ENCODE measurements at places on chromosomes 2 and 18.

DNA sequence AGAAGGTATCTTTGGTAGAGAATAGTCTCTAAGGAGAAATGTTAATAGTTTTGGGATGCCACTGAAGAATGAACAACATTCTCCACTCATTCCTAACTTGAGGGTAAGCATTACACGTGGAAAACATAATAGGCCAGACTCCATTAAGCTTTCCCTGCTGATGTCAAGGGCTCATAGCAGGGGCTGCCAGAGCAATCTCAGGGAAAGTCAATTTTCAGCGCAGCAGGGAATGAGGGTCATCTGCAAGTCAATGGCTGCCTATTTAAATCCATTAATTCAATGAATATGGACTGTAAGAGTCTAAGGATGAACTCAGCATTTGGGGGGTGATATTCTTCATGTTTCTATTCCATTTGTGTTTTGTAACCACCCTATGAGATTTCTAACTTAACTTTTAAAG lies 144.2 kb upstream of the ARL4C start:
- no peak for DNase-seq

DNA sequence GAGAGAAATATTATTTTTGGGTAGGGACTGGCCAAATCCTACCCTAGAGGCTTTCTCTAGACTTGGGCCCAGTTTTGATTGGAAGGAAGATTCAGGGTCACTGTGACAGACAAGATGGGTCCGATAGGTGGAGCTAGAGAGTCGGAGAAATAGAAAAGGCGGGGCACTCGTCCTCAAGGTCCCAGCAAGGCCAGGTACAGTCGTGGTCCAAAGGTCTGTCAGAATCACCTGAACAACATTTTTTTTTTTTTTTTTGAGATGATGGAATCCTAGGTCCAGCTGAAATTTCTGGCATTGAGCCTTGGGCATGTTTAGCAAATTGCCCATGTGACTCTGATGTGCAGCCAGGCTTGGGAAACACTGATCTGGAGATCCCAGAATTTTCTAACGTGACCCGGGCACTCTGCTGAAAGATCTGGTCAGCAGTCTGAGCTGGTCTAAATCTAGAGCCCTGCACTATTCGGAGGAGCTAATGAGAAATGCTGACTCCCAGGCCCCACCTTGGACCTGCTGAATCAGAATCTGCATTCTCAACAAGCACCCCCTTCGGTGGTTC lies 23.0 kb upstream of the NTSR2 start:
- peak; percentile 37 for DNase-seq

DNA sequence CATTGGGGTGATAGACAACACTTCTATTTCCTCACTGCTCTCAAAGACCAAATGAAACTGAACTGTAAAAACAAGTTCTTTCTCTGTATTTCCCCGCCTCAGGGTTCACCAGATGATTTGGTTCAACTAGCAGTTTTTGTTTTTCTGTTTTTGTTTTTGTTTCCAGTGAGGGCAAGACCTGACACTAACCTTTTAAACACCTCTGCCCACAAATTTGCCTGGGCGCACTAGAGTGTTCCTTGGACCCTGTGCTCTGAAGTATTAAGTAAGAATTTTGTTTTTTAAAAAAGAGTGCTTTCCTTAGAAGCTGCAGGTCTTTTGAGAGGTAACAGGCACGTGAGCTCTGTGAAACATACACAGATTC lies 92.9 kb downstream of the DYSF start:
- DNase-seq, result no peak

- no peak for DNase-seq
Measured at GRCh38 chr18:6731222-6731596, 1.7 kb downstream of the ARHGAP28 start.

- DNase-seq, result no peak
Measured at GRCh38 chr2:64014628-64015027, 4.6 kb downstream of the VPS54 start.

DNA sequence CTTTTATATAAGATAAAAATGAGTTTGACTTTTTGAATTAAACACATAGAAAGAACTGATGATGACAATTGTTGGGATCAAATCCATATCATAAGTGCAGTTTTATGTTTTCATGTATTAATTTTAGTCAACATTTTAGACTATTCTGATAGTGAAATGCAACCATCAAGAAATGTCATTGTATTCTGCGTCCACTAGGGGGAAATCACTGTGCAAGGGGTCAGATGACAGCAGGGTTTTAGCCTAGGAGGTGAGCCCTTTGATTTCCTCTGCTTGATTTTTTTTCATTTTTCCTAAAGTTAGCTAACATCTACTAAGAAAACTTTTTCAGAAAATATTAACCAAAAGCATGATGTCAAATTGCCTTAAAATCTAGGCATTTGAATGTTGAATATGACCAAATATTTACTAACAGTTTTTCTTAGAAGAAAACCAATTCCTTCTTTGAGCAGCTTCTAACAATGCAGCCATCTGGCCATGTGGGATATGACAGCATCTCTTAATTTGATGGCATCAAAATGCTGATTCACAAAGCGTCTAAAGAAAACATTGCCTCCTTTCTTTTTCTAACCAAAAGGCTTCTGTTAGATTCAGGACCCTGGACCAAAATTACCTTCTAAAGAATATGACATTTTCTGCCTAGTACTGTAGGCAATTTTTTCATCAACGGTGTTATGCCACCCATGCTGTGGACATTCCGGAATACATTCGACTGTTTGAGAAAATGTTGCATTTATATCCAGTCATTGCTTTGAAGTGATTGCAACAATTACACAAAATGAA lies 141.5 kb downstream of the SPHKAP start:
- DNase-seq, result no peak

- no peak for DNase-seq
Measured at GRCh38 chr2:152813351-152813750, 94.9 kb downstream of the ARL6IP6 start.

DNA sequence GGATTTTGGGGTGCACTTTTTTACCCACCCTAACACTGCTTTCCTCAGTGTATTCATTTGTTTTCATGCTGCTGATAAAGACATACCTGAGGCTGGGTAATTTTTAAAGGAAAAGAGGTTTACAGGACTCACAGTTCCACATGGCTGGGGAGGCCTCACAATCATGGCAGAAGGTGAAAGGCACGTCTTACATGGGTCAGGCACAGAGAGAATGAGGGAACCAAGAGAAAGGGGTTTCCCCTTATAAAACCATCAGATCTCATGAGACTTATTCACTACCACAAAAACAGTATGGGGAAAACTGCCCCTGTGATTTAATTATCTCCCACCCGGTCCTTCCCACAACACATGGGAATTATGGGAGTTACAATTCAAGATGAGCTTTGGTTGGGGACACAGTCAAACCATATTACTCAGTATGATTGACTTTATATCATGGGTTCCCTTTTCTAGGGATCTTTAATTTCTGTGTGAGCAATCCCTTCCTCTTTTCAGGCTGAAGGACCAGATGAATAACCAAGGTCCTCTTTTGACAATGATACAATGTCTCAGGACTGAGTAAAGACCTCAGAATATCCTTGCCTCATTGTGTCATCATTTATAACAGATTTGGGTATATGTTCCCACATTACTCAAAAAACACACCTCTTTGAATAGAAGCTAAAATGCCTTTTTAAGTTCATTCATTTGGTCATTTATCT lies 100.1 kb upstream of the TRIB2 start:
- no peak for DNase-seq

- no peak for DNase-seq
Measured at GRCh38 chr2:120403261-120403660, 57.3 kb downstream of the INHBB start.

DNA sequence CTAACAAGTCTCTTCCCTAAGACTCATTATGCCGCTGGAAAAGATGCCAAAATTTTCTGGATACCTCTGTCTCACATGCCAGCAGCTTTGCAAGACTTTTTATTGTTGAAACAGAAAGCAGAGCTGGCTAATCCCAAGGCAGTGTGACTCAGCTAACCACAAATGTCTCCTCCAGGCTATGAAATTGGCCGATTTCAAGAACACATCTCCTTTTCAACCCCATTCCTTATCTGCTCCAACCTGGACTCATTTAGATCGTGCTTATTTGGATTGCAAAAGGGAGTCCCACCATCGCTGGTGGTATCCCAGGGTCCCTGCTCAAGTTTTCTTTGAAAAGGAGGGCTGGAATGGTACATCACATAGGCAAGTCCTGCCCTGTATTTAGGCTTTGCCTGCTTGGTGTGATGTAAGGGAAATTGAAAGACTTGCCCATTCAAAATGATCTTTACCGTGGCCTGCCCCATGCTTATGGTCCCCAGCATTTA lies 26.3 kb downstream of the DHRS9 start:
- no peak for DNase-seq

DNA sequence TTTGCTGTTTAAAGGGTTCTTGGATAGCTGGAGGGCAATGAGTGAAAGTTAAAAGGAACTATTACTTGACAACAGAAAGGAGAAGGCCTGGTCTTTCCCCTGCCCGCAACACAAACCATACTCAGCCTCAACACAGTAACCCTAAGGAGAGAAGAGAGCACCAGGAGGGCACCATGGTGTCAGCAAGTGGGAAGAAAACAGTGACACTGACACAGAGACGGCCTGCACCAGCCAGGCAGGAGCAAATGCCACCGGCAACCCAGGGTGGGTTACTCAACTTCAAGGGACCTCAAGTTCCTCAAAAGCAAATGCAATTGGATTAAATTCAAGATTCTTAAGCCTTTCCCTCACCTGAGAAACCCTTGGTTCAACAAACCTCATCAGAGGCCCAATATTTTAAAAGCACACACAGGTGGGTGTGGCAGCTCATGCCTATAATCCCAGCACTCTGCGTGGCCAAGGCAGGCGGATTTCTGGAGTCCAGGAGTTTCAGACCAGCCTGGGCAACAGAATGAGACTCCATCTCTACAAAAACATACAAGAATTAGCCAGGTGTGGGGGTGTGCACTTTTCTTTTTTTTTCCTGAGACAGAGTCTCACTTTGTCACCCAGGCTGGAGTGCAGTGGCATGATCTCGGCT lies 52.3 kb downstream of the TFCP2L1 start:
- DNase-seq, result no peak

DNA sequence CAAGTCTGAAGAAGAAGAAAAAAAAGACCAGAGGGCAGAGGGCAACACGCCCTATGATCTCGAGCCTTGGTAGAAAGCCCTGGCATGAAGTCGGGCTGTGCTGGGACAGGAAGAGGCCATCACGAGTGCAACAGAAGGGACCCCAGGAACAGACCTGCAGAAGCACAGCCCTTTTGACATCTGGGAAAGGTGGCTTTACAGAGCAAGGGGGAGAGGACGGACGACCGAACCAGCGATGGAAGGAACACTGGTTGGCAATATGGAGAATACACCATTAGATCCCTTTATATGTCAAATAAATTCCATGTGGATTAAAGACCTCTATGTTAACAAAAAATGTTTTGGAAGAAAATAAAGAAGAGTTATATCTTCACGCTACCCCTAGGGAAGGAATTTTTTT lies 10.7 kb downstream of the KIF1A start:
- no peak for DNase-seq

- no peak for DNase-seq
Measured at GRCh38 chr2:159267921-159268320, 18.6 kb downstream of the WDSUB1 start.

DNA sequence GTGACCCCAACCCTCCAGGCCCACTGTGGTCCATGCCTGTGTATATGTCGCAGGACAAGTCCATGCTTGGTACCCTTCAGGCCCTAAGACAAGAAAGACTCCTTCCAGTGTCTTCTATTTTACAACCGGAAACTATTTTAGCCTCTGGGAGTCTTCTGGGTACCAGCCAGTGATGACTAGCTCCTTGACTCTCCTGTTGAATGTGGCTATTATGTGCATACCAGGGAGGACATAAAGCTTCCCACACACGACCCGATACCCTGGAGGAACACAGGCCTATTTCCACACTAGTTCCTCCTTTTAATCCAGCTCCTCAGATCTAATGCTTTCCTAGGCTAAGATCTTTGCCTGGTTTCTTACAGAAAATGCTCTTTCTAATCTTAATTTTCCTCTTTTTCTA lies 178.1 kb downstream of the NCKAP5 start:
- DNase-seq, result no peak

- DNase-seq, result no peak
Measured at GRCh38 chr2:30500699-30501098, 53.7 kb downstream of the LCLAT1 start.

- no peak for DNase-seq
Measured at GRCh38 chr2:120787822-120788700, 52.4 kb downstream of the GLI2 start.

GRCh38 chr2:85452237-85452636 lies 33.7 kb downstream of the SH2D6 start:
- DNase-seq, result no peak

DNA sequence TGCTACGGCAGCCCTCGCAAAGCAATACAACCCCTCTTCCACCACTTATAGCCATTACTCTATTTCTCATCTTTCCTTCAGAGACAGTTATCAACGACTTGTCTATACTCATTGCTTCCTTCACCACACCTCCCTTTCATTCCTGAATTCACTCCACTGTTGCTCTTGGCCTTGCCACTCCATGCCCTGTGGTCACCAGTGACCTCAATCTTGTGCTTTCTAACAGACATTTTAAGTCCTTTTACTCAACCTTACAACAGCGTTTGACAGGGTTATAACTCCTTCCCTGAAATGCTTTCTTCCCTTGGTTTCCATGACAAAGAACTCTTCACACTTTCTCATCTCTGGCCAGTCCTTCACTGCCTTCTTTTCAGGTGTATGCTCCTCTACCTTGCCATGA lies 90.6 kb upstream of the CCDC141 start:
- no peak for DNase-seq

- no peak for DNase-seq
Measured at GRCh38 chr2:193272011-193272410, 1077.3 kb upstream of the TMEFF2 start.

GRCh38 chr2:95052804-95053479 lies 27.4 kb downstream of the MAL start:
- DNase-seq, result no peak

DNA sequence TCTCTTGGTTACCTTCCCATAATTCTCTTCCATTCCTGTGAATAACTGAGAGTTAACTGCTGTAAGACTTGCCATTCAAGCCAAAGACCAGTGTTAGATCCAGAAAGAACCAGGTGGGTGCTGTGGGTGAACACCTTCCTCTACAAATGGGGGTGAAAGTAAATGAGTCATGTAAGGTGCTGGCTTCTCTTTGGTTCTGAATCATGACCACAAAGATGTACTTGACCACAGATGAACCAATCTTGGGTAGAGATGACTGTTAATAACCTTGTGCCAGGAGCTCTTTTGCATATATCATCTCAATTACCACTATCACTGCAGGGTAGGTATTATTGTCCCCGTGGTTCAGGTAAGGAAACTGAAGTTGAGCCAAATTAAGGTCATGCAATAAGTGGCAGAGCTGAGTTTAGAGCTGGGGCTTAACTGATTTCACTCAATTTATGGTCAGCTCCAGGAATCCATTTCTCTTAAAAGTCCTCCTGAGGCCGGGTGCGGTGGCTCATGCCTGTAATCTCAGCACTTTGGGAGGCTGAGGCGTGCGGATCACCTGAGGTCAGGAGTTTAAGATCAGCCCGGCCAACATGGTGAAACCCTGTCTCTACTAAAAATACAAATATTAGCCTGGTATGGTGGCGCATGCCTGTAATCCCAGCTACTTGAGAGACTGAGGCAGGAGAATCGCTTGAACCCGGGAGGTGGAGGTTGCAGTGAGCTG lies 244.9 kb upstream of the CXCR4 start:
- DNase-seq, result no peak

- no peak for DNase-seq
Measured at GRCh38 chr2:224924631-224925030, 117.6 kb downstream of the DOCK10 start.
